ENCODE measurements at places on chromosomes 2 and 18.
A peak's percentile ranks its signal among the peaks of the same experiment; 100 is the strongest.

DNA sequence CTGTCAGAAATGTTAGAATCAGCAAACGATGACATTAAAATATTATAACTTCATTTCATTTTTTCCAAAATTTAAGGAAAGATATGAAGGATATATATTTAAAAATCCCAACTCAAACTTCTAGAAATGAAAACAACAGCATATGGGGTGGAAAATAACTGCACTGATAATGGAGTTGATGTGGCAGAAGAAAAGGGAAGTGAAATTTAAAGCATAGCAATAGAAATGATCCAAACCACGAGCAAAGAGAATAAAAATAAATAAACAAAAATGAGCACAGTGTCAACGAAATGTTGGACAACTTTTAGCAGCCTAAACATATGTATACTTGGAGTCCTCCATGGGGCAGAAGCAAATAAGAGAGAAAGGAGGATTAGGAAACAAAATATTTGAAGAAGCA, 280.2 kb downstream of the KCNJ3 start:
- no peak for DNase-seq

DNA sequence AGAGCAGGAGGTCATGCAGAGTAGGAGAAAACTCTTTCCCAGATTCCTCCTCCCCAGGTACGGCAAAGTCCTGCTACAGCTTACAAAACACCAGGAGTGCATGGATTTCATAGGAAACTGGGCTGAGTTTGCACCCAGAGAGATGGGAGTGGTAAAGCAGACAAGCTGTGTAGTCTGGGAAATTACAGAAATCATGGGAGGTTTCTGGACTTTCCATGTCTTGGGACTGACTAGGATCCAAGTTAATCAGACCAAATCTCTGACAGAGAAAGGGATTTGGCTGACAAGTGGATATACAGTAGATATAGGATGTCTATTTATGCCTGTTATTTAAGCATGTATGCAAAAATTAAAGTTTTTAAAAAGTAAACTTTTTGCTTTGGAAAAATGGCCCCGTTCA, 205.4 kb upstream of the ACVR2A start:
- DNase-seq: no peak

DNA sequence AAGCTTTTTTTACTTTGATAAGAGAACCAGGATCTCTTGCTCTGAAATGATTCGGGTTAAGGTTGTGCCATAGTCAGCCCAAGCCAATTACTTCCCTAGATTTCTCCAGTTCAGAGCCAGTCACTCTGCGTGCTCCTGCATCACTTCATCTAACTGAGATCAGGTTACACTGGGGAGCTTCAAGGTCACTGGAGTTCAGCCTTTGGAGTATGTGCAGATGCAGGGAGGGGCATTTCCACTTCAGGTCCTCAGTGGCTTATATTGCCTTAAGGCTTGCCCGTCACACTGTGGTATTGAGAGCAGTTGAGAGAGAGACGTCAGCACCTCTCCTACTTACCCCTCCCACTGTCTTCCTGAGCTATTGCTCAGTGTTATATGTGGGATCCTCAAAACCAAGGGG, 317.8 kb downstream of the EPHA4 start:
- DNase-seq: no peak

- DNase-seq: no peak
Observed at GRCh38 chr2:226474131-226474530, 325.5 kb downstream of the IRS1 start.

- peak; percentile 58 for DNase-seq
Observed at GRCh38 chr2:218367415-218368149, 10.9 kb downstream of the CATIP start.

DNA sequence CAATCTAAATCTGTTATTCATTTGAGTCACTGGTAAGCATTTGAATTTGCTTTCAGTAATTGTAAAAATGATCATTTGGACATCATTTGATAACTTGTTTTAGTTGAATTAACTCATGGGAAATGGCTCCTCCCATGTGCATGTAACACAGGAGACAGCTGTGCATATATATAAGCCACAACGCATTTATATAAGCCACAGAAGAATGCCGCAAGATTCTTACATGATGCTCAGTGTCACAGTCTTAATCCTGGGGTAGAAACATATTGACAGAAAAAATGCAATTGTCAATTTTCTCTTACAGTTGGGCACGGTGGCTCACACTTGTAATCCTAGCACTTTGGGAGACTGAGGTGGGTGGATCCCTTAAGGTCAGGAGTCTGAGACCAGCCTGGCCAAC, 13.3 kb upstream of the IAH1 start:
- no peak for DNase-seq

- no peak for DNase-seq
Observed at GRCh38 chr2:96150007-96150640, 4.9 kb upstream of the DUSP2 start.

GRCh38 chr2:36459725-36460137, 104.2 kb downstream of the CRIM1 start:
- no peak for DNase-seq

DNA sequence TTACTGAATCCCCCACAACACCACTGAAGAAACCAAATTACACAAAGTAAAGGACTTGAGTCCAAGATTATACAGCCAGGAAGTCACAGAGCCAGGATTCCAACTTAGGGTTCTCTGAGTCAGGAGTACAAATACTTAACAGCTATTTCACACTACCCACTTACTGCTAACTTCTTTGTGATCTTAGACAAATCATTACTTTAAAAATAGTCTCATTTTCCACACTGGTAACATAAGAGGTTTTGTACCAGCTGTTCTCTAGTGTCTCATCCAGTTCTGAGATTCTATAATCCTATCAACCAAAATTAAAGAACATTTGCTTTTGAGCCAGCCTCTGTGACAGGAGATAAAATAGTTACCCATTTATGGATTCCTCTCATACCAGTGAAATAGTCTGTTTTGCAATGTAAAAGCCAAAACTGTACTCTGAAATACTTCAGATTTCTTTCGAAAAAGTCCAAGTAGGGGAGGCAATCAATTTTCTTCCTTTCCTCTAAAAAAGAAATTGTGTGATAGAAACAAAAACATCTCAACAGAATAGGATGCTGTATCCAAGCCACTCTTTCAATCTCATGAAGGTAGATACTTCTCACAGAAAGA, 157.6 kb downstream of the LRATD1 start:
- no peak for DNase-seq

DNA sequence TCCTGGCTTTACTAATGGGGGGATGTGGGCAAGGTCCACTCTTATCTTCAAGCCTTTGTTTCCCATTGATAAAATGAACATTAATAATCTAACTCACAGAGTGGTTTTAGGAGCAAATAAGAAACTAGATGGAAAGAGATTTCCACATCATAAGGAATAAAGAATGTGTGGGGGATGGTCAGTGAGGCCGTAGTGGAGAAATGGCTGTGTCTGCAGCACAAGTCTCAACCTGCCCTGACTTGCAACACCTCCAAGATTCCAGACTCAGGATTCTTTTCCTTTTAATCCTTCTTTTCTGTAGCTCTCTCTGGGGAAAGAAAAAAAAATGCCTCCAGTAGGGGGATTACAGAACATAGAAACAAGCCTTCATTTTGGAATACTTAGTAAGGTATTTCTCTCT, 124.2 kb upstream of the MEX3C start:
- DNase-seq: no peak

GRCh38 chr2:236661762-236662110, 92.1 kb downstream of the ACKR3 start:
- no peak for DNase-seq

- DNase-seq: no peak
Observed at GRCh38 chr18:28149810-28150420, 27.0 kb downstream of the CDH2 start.

DNA sequence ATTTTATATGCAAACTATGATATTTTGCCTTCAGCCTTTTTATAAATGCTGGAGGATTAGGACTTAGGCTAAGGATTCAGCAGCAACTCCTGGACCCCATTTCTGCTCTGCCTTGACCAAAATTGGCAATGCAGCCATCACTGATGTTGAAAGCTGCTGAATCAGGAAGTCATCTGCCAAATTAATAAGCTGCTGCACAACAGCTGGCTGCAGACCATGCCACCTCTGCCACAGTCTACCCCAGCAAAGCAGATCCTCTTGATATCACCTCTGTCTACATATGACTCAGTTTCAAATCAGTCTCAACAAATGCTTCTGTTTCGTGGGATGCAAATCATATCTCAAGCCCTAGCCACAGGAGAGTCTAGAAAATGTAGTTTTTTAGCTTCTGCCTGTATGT, 7.1 kb upstream of the SOS1 start:
- no peak for DNase-seq

GRCh38 chr18:6810191-6810590, 80.7 kb downstream of the ARHGAP28 start:
- no peak for DNase-seq

DNA sequence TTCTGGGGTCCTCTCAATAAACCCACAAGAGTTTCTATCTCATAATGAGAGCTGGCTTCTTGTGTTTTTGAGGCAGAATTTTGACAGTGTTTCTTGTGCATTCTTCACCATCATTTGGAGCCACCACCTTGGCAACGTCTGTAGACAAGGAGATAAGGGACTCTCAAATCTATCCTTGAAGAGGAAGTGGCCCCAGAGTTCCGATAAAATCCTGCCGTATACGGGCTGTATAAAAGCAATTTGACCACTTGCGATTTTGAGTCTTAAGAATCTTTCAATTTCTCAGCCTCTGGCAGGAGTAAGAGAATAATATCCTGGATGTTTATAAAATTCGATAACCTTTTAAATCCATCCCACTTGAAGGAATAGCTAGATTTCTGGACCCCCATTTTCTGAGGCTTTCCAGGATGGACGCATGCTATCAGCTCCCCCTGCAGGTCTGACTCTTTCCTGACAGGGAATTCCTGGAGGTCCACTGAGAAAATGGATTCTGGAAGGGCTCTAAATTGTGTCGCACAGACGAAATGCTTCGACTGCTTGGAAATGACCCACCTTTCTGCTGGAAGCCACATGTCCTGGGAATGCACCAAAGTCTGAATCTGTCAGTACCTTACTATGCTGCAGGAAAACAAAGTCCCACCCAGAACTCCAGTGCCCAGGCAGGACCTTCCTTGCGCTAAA, 54.1 kb downstream of the E2F6 start:
- DNase-seq: no peak

- no peak for DNase-seq
Observed at GRCh38 chr2:218622606-218623365, 15.1 kb downstream of the PLCD4 start.

DNA sequence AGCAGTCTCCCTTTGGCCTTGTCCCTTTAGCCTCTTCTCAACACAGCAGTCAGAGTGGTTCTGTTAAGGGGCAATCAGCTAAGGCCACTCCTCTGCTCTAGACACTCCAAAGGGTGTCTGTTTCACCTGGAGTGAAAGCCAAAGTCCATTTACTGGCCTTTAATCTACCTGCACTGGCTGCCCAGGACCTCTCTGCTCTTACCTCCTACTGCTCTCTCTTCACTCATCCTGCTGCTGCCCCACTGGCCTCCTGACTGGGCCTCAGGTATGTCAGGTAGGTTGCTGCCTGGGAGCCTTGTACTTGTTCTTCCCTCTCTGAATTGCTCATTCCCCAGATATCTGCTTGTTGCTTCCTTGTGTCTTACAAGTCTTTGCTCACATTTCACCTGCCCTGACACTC, 68.2 kb downstream of the PIKFYVE start:
- no peak for DNase-seq

GRCh38 chr18:55573386-55573785, 14.6 kb downstream of the TCF4 start:
- DNase-seq: no peak

- no peak for DNase-seq
Observed at GRCh38 chr2:205679410-205680009, 2.8 kb upstream of the NRP2 start.

- DNase-seq: no peak
Observed at GRCh38 chr18:50706199-50706598, 113.6 kb downstream of the MRO start.

GRCh38 chr18:31624892-31625640, 33.4 kb downstream of the TTR start:
- DNase-seq: no peak

GRCh38 chr2:75360945-75361344, 161.6 kb upstream of the TACR1 start:
- no peak for DNase-seq

- DNase-seq: no peak
Observed at GRCh38 chr2:241200822-241201395, 12.4 kb downstream of the ANO7 start.

DNA sequence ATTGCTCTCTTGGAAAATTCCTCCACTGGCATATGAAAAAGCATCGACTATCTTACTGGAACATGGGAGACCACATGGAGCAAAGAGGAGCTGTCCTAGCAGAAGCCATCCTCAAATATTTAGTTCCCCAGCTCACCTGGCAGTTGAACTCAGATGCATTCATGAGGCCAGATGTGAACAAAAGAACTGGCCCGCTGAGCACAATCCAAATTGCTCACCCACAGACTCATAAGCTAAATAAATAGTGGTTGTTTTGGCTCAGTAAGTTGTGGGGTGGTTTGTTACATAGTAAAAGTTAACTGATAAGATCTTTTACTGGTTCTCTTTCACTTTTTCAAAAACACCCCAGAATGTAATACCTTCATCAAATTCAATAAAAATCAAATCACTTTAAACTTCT, 108.6 kb upstream of the CWC22 start:
- no peak for DNase-seq

DNA sequence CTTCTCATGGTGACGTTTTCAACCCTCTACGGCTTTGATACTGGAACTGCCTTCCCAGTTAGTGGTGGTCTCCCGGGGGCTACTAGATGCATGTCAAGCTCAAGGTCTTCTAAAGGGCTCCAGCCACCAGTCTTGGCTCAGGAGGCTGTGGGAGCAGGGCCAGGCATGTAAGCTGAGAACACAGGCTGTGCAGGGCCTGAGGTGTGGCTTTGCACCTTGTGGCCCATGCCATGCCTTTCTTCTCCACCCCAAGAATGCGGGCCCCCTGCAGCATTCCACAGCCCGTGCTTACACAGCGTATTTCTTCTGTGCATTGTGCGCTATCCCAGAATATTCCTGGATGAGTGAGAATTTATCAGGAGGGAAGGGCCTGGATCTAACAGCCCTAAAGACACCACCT, 144.9 kb downstream of the SEPTIN10 start:
- no peak for DNase-seq

- no peak for DNase-seq
Observed at GRCh38 chr2:207046724-207047123, 107.4 kb downstream of the CPO start.

GRCh38 chr18:63994783-63995399, 25.0 kb downstream of the SERPINB8 start:
- no peak for DNase-seq

Data from stimulated activated CD8-positive, alpha-beta memory T cell treated with anti-CD3 and anti-CD28 coated beads, Interleukin-4, amount 100 ng/mL, for 4 hours (primary cell).